ENCODE measurements at places on chromosomes 16 and 17. TPM values are rescaled to one million over a fixed set of nuclear protein-coding genes. Genes with fewer than 3 reads are reported as not detected.

DNA sequence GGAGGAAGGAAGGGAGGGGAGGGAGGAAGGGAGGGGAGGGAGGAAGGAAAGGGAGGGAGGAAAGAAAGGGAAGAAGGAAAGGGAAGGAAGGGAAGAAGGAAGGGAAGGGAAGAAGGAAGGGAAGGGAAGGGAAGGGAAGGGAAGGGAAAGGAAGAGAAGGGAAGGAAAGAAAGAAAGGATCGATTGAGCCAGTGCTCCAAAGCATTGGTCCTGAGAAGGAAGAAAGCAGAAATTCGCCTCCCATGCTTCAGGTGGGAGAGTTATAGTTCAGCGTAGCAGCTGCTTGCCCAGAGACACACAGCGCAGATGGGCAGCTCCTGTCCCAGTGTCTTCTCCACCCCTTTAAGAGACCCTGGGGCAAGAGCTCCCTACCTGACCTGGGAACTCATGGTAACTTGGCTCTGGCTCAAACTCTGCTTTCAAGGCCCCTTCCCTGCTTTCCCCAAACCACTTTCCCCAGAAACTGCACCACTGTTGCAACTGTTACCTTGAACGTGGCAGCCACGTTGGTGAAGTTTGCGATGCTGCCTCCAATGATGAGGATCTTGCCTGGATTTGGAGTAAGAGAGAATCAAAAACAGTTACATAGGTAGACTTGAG is 14.4 kb downstream of the ACLY start:
- no peaks in the 10 kb centered on the region for H3K27me3 ChIP-seq
- no peak overlapping the region for H3K4me3 ChIP-seq
- no peak for DNase-seq
- H3K27ac ChIP-seq = no peak overlapping the region

DNA sequence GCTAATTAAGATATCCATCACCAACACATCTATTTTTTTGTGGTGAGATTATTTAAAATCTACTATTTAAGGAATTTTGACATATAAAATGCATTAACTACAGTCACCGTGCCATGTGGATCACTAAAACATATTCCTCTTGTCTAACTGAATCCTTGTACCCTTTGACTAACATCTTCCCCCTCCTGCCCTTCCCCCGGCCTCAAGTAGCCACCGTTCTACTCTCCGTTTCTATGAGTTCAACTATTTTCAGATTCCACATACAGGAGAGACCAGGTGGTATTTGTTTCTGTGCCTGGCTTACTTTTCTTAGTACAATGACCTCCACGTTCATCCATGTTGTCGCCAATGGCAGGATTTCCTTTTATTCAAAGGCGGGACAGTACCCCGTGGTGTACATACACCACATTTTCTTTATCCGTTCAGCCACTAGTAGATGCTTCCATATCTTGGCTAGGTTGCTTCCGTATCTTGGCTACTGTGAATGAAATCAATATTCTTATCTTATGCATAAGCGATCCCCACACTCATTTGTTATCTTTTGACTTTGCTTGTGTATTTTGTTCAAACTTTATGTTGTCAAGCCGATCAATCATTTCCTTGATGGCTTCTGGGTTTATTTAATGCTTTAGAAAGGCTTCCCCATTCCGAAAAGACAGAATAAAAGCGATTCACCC is 134.7 kb downstream of the KCNJ12 start:
- H3K27ac ChIP-seq = peak overlapping the region; percentile 67
- peak overlapping the region; percentile 42 for H3K4me3 ChIP-seq
- peaks cover 19% of the 10 kb centered on the region for H3K4me1 ChIP-seq
- DNase-seq = no peak
- peaks cover 12% of the 10 kb centered on the region for H3K27me3 ChIP-seq
- no peaks in the 10 kb centered on the region for H3K36me3 ChIP-seq

- H3K4me1 ChIP-seq = peaks cover 6% of the 10 kb centered on the region
- H3K4me3 ChIP-seq = no peak overlapping the region
- H3K36me3 ChIP-seq = peaks cover 37% of the 10 kb centered on the region
- no peak for DNase-seq
- no peak overlapping the region for H3K27ac ChIP-seq
- H3K27me3 ChIP-seq = no peaks in the 10 kb centered on the region
Observed at GRCh38 chr16:12669908-12670307, 133.8 kb downstream of the CPPED1 start.

- peak overlapping the region; percentile 93 for H3K27ac ChIP-seq
- peaks cover 13% of the 10 kb centered on the region for H3K36me3 ChIP-seq
- peak overlapping the region; percentile 79 for H3K4me3 ChIP-seq
- DNase-seq = no peak
- no peaks in the 10 kb centered on the region for H3K27me3 ChIP-seq
Observed at GRCh38 chr16:86554599-86554916, 477 bp downstream of the MTHFSD start.

DNA sequence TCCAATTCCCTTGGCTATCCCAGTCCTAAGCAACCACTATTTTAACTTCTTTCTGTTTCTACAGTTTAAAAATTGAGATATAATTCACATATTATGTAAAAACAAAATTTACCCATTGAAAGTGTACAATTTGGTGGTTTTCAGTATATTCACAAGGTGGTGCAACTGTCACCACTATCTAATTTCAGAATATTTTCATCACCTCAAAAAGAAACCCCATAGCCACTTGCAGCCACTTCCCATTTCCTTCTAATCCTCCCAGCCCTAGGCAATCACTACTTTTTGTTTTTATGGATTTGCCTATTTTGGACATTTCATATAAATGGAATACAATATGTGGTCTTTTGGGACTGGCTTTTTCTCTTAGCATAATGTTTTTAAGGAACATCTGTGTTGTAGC is 36.1 kb upstream of the NACA2 start:
- H3K4me3 ChIP-seq = no peak overlapping the region
- peaks cover 5% of the 10 kb centered on the region for H3K27me3 ChIP-seq
- no peak overlapping the region for H3K27ac ChIP-seq
- no peaks in the 10 kb centered on the region for H3K4me1 ChIP-seq
- H3K36me3 ChIP-seq = no peaks in the 10 kb centered on the region

GRCh38 chr16:31364421-31364820 is 9.4 kb downstream of the ITGAX start:
- peak overlapping the region; percentile 23 for H3K27ac ChIP-seq
- H3K27me3 ChIP-seq = no peaks in the 10 kb centered on the region
- H3K4me3 ChIP-seq = no peak overlapping the region
- DNase-seq = no peak
- no peaks in the 10 kb centered on the region for H3K4me1 ChIP-seq
- no peaks in the 10 kb centered on the region for H3K36me3 ChIP-seq

DNA sequence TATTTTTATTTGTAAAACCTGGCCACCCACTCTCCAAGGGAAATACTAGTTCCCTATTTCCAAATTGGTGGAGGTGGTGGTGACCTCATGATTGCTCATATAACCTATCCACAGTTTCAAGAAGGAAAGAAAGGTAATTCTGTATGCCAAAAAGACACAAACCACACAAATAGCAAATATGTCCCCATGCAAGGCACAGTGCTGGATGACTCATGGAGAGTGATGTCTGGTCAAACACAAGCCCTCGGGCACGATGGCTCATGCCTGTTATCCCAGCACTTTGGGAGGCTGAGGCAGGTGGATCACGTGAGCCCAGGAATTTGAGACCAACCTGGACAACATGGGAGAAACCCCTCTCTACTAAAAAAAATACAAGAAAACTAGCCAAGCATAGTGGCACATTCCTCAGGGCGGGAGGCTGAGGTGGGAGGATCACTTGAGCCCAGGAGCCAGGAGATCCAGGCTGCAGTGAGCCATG is 64.2 kb downstream of the GNA13 start:
- no peaks in the 10 kb centered on the region for H3K27me3 ChIP-seq
- no peak for DNase-seq
- H3K27ac ChIP-seq = no peak overlapping the region
- H3K4me1 ChIP-seq = peaks cover 5% of the 10 kb centered on the region

- no peak overlapping the region for H3K27ac ChIP-seq
- no peaks in the 10 kb centered on the region for H3K4me1 ChIP-seq
- no peaks in the 10 kb centered on the region for H3K36me3 ChIP-seq
- no peak for DNase-seq
- no peaks in the 10 kb centered on the region for H3K27me3 ChIP-seq
Observed at GRCh38 chr16:76879420-76879819, 311.6 kb upstream of the MON1B start.

The PRDM7 gene
- not detected for polyA plus RNA-seq

DNA sequence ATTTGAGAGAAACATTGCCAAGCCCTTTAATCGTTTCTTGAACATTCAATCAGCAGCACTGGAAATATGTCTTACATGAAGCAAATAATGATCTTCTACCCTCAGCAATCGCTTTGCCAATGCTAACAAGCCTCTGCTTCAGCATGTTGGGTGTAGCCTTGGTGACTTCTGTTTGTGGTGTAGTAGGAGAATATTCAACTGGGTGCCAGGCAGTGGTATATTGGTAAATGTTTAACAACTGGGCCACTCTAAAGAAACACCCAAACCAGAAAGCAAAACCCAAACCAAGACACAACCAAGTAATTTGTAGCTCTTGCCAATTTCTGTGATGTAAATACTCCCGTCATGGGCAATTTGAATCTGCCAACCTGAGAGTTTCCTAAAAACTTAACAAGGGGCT is 9.7 kb downstream of the CDH13 start:
- H3K36me3 ChIP-seq = no peaks in the 10 kb centered on the region
- no peaks in the 10 kb centered on the region for H3K27me3 ChIP-seq
- no peak overlapping the region for H3K4me3 ChIP-seq
- DNase-seq = no peak
- H3K4me1 ChIP-seq = no peaks in the 10 kb centered on the region
- H3K27ac ChIP-seq = no peak overlapping the region

DNA sequence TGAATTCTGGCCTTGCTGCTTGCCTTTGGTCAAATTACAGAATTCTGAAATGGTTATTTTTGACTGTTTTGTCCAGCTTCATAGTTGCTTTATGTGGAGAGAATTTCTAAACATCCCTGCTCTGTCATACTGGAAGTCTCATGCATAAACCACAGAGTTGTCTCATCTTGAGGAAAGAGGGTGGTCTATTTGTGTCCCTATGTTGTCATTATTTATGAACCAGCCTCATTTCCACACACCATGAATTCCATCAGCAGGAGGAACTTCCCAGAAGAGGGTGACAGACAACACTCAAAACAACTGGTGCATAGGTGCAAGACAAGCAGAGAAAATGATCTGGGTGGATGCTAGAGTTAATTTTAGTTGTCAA is 525.8 kb upstream of the GOT2 start:
- no peaks in the 10 kb centered on the region for H3K36me3 ChIP-seq
- H3K27ac ChIP-seq = no peak overlapping the region
- DNase-seq = no peak
- no peaks in the 10 kb centered on the region for H3K4me1 ChIP-seq
- H3K27me3 ChIP-seq = no peaks in the 10 kb centered on the region

- DNase-seq = peak; percentile 75
- H3K36me3 ChIP-seq = peaks cover 40% of the 10 kb centered on the region
- H3K4me1 ChIP-seq = peaks cover 65% of the 10 kb centered on the region
- H3K27me3 ChIP-seq = no peaks in the 10 kb centered on the region
- H3K27ac ChIP-seq = peak overlapping the region; percentile 32
Observed at GRCh38 chr17:20999044-20999573, 43.7 kb downstream of the USP22 start.
